Aorta (tissue), 5 donors: ENCODE measurements at places on chromosomes 1 and 21.

GRCh38 chr1:77143529-77144121 lies 75.6 kb downstream of the PIGK start:
- no peak for DNase-seq

DNA sequence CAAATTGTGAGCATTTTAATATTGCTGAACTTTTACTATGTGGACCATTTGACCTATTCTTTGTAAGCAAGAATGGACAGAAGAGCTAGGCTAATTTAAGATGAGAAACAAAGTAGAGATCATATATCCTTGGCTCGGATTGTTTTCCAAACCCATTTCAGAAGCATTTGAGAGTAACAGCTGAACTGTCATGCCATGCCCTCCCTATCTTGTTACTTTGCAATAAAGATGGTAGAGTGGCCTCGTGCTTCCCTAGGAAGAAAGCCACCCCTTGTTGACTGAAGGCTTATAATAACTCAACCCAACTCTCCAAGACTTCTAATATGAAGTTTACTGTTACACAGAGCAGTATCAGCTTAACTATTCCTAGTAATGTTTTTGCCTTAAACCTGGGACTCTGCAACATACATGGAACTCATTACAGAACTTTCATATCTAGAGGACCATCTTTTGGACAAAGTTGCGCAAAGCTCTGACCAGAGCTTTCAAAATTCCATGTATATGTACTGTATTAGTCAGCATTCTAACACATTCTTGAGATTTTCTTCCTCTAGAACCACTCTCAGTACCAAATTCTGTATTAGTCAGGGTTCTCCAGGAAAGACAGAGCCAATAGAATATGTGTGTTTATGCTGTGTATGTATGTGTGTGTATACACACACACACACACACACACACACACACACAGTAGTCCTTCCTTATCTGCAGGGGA lies 68.7 kb downstream of the ADAMTS1 start:
- DNase-seq = no peak

DNA sequence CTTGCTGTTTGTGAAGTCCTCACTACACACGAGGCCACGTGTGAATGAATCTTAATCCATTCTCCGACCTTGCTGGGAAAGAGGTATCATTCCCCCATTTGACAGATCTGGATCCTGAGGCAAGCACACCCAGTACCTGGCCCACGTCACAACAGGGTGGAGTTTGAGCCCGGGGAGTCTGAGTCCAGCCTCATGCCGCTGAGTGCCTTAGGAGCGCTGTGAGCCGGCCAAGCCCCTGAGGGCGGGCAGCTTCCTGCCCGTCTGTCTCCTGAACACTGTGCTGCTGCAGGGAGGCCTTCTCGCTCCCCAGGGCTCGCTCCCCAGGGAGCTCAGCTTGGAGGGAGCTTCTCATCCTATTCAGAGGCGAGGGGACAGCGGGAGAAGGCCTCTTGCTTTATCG lies 29.7 kb downstream of the SLC45A1 start:
- no peak for DNase-seq

DNA sequence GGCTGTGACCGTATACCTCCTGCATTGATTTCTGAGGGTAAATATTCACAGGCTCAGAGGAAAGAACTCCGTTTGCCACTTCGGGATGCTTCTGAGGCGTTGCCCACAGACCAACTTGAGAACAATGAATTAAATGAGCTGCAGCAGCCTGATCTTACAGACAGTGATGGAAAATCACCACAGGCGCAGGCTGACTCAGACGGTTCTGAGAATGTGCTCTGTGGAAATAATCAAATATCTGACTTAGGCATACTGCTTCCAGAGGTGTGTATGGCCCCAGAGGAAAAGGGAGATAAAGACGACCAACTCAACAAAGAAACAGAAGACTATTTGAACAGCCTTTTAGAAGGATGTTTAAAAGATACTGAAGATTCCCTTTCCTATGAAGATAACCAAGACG lies 76.7 kb upstream of the SCCPDH start:
- DNase-seq = no peak

GRCh38 chr21:38330666-38331065 lies 73.9 kb downstream of the KCNJ15 start:
- no peak for DNase-seq

GRCh38 chr21:34235514-34235913 lies 128.3 kb upstream of the KCNE2 start:
- DNase-seq = no peak

DNA sequence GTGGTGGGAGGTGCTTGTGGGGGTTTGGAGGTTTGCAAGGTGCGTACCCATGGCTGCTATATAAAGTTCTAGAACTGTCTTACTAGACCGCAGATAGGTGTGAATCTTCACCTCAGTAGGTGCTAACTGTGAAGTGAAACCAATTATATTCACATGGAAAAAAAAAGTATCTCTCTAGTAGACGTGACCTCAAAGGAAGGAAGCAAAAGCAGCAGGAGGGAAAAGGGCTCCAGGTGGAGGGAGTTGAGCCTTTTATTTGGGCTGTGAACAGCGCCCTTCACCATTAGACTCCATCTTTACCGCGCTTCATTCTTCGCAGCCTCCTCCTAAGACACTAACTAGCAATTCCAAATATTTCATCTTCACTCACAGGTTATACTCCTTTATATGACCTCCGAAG lies 129.8 kb downstream of the TBX19 start:
- no peak for DNase-seq

DNA sequence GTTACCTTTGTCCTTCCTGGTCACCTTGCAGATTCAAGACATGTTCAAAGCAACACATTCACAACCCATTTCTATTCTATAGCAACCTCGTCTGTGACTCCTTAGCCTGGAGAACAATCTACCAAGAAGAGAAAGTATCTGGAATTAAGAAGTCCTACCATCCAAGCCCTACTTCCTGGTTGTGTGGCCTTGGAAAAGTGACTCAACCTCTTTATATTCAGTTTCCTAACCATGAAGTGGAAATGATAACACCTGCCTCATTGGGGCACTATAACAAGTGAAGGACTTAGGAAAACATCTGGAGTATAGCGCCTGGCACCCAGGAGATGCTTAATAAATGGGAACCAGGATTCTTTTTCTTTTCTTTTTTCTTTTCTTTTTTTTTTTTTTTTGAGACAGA lies 36.5 kb upstream of the SRRM1 start:
- no peak for DNase-seq

GRCh38 chr1:48681476-48682305 lies 95.0 kb downstream of the BEND5 start:
- no peak for DNase-seq

GRCh38 chr21:31559368-31560119 lies 99.9 kb upstream of the SOD1 start:
- DNase-seq = peak; percentile 87

DNA sequence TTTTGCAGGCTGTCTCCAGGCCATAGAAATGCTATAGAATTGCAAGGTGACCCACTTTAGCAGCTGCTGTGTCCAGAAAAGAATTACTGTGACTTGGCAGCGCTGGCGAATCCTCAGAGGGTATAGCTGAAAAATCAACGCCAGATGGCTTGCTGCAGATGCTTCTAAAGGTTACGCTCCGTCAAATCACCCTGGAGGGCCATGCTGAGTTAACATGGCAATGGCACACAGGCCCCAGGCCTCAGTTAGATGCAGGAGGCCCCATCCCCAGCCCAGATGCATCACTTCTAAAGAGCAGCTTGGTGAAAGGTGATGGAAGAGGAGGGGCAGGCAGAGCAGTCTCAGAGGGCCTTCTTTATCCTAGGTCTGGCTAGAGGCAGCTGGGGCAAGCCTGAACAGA lies 18.0 kb downstream of the KIAA1614 start:
- no peak for DNase-seq

GRCh38 chr1:27027575-27028250 lies 15.1 kb upstream of the TENT5B start:
- no peak for DNase-seq

- no peak for DNase-seq
Measured at GRCh38 chr1:228702433-228702832, 32.8 kb upstream of the RHOU start.

- no peak for DNase-seq
Measured at GRCh38 chr1:214101246-214101645, 113.5 kb downstream of the PROX1 start.

GRCh38 chr21:29170944-29171343 lies 40.5 kb downstream of the MAP3K7CL start:
- no peak for DNase-seq

DNA sequence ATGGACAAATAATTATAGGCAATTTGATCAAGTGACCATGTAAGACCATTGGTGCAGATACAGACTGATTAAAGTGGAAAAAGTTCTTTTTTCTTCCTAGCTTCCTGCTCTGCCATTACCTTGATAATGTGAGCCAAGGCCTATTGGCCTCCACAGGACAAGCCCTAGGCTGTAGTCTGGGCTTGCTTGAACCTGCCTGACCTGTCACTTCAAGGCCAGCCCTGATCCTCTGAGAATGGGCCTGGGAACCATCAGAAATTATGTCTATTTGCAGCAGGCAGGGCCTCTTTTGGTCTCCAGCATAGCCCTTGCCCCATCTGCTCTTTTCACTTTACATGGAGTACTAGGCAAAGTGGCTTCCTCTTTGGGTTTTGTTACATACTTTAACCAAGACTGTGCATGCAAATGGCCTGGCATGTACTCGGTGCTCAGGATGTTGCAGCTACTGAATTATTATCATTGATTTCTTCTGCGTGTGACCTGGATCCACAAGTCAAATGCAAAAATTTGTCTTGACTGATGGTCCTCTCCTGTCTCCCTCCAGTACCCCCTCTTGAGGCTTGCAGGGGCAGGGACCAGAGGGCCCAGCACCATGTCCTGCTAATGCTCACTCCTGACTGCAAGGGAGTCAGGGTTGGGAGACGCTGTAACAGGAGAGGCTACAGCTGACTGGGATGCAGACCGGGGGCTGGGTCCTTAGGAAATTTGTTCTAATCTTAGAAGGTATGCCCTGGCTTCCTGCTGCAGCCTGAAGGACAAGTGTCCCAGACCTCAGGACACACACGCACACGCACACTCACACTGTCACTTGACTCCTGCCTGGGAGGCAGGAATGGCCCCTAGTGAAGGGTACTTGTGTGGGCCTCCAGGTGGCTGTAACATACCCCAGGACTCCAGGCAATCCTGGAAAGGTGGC lies 39.4 kb downstream of the RCSD1 start:
- DNase-seq = no peak

- DNase-seq = no peak
Measured at GRCh38 chr1:193558491-193559028, 372.1 kb upstream of the B3GALT2 start.

DNA sequence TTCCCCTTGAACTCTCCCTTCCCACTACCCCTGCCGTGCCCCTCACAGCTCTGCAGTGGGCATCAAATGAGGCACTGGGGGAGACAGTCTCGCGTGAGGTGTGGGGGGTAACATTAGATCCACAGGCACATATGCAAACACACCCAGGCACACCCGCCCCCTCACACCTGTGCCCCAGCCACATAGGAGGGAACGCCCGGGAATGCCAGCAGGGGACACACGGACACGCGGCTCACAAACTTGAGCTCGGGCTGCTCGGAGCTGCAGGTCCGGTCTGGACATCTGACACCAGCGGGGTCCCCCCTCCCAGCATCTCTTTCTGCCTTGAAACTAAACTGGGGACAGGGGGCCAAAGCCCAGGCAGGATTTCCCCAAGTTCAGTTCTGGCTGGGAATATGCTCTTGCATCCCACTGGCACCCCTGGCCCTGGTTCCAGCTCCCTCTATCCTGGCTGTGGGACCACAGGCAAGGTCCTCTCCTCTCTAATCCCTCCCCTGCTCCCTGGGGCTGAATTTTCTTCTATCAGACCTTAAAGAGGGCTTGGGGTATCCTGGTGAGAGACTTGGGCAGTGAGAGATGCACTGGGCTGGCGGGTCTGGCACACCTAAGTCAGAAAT lies 30.6 kb downstream of the CDCP2 start:
- DNase-seq = no peak

DNA sequence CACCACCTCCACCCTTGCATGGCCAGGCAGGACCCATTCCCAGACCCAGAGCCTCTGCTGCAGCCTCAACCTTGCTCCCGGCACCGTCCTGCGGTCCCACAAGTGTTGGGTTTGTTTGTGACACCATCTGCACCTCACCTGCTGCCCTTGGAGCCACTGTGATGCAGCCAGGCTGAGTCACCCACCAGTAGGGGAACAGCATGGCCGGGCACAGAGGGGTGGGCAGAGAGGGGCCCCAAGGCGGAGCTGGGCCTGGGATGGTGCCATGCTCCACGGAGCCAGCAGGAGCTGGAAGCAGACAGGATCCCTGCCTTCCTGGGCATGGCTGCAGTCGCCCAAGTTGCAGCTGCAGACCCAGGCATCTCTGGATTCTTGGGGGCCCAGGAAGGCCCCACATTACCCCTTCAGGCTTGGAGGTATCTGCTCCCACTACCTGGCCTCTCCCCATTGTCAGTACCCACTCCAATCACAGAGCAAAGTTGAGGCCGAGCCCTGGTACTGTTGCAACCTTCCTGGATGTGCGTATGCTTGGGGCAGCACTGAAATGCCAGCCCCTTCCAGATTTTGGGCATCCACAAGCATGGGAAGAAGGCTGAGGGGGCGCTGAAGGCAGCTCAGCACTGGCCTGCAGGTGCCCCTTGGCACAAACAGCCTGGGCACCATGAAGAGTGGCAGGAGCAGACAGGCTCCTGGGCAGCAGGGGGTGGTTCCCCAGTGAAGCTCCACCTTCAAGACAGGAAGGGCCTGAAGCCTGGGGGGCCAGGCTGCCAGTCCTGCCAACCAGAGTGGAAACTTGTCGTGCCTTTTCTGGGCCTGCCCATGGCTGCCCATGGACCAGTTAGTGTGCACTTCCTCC lies 172.8 kb downstream of the MATN1 start:
- no peak for DNase-seq

DNA sequence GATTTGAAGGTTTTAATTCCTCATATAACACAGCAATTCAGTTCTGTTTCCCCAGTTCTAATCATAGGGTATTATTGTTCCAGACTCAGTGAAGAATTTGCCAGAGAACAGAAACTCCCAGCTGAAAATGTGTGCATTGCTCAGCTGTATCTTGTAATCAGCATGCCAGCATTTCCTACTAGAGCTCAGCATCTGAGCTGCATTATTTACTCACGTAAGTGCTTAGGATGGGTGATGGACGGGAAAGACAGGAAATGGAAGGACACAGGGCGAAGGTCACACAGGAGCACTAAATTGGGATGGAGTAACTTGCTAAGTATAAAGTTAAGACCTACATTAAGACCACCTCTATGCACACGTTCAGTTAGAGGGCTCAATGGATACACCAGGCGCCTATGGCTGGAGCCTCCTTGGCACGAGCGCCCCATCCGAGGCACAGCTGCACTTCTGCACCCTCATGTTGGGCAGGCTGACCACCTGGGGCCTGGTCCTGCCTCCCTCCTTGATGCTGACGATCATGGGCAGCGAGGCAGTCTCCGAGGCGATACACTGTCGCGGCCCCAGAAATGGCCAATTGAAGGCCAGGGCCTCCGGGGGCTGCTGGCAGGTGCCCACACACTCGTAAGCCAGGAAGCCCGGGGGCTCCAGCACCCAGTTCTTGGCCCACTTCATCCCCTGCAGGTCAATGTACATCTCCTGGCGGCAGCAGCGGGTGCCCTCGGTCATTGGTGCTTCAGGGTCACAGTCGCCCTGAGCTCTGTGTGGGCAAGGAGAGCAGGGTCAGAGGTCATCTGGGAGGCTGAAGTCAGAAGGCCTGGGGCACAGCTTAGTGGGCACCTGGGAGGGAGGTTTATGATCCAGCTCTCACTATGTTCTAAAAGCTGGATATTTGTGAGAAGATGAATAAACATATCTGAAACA lies 3.7 kb downstream of the LEFTY2 start:
- no peak for DNase-seq

- DNase-seq = peak; percentile 32
Measured at GRCh38 chr1:53540604-53541262, 81.5 kb downstream of the DMRTB1 start.
